ENCODE measurements at places on chromosomes 2 and 18.

DNA sequence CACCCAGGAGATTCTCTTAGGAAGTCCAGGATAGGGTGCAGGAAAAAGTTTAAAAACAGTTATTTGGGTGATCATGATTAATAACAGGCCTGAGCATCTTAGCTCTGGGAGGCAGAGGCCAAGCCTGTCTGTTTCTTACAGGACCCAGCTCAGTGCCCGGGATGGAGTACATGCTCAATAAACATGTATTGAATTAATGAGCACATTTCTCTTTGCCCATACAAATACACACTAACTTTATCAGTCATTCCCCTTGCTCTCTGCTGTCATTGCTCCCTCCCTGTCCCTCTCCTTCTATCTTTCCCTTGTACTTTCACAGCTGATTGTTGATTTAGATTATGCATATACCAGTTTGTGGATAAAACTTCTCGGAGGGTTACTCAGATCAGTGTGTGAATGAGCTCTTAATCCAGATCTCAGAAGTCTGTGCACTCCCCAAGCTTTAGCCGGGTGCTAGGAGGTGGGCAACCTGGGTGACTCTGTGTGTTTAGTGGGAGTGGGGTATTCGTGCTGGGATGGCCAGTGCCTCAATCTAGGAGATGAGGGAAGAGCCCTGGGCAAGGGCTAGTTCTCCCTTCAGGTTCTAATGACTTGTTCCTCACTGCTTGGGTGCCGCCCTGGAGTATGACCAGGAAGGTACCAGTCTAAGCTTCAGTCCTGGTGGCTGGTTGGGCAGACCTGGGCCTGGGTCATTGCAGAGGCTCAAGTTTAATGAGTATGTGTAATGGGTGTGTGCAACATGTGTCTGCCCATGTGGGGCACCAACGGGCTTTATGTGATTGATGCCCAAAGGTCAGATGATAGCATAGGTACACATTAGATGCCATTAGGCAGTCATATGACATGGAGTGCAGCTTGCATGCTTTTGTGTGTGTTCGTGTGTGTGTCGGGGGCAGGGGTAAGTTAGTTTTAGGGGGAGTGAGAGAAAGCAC is 10.6 kb downstream of the EMX1 start:
- DNase-seq = no peak

GRCh38 chr2:197498937-197499593 is 575 bp downstream of the HSPD1 start:
- peak; percentile 32 for DNase-seq

DNA sequence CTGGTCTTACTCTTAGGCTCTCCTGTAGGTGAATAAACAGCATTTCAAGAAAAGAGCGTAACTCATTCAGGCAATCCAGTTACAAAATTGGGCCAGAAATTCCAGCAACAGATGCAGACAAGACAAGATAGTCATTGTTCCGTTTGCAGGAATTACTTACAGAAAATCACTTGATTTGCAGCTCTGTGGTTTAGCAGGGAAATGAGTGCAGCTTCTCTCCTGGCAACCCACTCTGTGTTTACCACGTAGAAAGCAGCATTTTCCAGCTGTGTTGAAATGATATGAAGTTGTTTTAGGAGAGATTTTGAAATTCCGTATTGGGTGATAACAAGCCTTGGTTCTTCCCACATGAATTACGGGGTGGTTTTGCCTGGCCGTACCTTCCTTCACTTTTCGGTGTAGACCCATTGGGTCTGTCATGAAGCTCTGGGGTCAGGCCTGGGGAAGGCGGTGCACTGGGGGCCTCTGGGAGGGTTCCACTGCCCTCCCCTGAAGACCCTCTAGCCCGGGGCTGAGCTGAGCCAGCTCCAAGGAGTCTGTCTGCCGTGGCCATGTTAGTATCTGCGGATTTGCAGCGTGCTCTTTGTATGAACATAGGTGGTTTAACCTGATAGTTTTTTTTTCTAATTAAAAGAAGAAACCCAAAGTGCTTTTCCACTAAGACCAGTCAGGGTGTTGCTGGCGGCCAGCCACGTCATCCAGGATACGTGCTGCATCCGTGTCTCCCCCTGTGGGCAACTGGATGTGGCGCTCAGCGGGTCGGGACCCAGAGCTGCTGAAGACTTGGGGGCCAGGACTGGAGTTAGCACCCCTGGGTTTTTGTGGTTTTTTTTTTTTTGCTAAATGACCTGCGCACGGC is 58.9 kb upstream of the KCNG2 start:
- DNase-seq = no peak

- no peak for DNase-seq
Observed at GRCh38 chr18:58536534-58537271, 92.2 kb downstream of the ALPK2 start.

DNA sequence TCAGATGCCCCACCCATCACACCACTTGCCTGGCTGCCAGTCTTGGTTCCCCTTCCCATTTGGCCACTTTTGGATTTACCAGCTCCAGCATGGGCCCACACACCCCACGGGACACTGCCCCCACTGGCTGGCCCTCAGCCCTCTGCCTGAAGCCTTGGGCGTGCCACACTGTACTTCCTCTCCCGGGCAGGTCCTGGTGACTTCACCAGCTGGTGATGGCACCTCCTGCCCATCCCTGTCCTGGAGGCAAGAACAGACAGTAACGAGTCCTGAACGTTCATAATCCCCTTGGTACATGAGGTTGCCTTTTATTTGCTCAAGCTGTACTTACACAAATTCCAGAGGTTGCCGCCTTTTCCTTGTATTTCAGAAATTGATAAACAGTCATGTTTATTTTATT is 81.1 kb downstream of the TMEM17 start:
- no peak for DNase-seq

GRCh38 chr2:231343006-231343710 is 52.4 kb upstream of the B3GNT7 start:
- DNase-seq = no peak

DNA sequence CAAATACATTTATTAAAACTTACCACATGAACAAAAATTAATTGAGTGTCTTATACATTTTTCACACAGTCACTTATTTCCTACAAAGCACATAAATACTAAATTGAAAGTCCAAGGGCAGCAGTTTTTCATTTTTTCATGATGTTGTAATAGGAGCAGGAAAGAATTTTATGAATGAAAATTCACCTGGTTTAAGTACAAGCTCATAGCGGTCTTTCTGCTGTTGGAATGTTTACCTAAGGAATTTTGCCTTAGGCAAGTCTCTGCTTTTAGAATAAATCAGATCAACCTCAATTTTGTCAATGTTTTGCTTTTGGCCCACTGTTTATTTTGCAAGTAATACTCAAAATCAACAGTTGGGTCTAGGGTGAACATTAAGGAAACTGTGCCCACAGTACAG is 40.0 kb downstream of the ETAA1 start:
- DNase-seq = no peak

DNA sequence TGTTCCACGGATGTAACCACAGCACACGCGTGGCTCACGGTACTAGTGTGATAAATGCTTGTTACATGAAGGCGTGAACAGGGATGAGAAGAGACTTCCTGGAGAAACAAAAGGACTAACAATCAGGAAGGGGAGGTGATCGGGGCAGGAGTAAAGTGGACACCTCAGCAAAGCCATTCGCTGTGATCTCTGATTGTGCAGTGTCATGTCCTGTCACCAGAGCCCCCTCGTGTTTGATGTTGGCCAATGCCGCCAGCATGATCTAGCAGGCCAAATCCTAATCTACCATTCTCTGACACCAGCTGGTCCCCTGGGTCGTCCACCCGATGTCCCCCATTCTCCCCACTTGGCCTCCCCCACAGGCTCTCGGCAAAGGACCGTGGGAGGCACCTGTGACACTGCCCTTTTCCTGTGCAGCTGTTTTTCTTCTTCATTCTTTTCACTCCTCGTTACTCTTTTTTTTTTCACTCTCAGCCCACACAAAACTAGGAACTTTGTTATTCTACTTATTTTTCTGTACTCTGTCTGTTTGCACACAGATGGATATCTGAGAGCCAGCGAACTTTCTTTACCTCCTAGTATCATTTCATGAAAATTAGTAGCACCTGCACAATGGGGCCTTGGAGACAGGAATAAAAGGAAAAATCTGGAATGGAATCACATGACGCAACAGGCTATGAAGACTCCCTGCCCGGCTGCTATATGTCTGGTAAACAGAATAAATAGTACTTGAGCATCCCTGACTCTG is 146.8 kb downstream of the TGIF1 start:
- DNase-seq = peak; percentile 27

DNA sequence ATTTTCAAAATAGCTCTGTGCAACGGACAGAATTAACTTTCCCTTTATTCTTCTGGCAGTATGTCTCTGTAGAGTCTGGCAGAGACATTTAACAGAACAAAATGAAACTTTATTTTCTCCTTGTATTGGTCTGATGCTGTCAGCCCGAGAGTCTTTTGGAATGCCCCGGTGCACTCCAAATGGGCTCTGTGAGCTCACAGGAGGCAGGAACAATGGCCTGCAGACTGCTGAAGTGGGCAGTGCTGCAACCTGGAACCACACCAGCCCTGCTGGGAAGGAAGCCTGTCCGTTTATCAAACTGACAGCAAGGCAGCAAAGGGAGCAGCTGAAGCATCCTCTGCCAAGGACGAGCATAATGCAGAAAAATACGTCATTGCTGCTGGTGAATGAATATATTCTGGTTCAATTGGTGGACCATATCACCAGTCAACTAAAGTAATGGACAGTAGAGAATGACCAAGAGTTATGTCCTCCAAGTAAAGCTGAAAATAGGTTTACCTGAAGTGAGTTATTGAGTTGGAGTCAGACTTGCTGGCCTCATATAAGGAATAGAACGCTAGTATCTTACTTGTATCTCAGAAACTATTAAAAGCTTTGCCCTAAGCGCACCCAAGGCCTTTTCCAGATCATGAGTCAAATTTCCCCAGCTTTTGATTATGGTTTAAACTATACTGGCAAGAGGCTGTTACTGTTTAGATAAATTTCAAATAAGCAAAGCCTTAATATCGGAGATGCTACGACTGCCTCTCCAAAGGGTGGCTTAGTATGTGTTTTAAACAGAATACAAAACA is 207.6 kb upstream of the TANK start:
- no peak for DNase-seq

DNA sequence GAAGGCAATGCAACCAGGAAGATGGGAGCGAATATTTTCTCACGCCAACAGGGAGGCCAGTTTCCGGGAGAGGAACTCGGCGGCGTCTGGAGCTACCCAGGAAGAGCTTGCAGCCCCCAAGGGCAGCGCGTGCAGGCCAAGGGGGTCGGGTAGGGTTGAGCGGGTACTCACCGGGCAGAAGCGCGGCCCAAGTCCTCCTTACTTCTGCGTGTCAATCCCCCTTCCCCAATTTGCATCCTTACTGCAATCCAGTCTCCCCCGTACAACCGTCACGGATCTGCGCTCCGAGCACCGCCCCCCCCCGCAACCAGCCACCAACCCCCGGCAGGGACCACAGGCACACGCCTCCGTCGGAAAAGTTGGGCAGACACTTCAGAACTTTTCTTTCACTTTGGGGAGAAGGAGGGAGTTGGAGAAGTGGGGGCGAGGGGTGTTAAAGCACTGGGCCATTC is 1.3 kb downstream of the ATP8B1 start:
- no peak for DNase-seq

GRCh38 chr2:131657895-131658768 is 130.4 kb downstream of the CCDC74A start:
- no peak for DNase-seq

DNA sequence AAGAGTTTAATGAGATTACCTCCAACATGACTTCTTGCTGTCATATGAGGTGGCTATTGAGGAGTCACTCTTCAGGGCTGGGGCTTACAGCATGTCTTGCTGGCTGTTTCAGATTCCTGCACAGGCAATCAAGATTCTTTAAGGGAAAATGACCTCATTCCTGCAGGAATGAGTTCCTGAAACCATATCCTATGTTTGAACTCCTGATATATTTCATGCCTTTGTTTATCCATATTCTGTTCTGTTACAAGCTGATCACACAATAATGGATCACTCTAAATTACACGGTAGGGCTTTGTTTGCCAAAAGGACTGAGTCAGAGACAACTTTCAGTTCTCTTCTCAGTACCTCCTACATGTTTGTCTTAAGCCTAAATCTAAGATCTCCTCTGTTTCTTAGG is 879.8 kb upstream of the PIK3C3 start:
- DNase-seq = no peak

DNA sequence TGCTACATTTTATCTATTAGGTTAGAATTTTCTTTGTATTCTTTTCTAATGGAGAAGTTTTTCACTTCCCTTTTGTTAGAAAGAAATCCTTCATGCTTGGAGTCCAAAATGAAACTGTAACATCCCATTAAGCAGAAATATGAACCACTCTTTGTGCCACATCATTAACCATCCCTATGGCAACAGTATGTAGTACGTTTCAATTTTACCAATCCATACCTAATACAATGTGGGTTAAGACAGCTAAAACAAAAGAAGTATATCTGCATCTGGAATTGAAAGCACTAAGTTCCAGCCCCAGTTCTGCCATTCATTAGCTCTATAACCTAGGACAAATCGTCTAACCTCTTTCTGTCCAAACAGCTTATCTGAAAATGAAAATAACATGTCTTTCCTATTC is 409.2 kb upstream of the SPHKAP start:
- DNase-seq = no peak

GRCh38 chr2:230075988-230076631 is 7.4 kb upstream of the SLC16A14 start:
- DNase-seq = no peak

DNA sequence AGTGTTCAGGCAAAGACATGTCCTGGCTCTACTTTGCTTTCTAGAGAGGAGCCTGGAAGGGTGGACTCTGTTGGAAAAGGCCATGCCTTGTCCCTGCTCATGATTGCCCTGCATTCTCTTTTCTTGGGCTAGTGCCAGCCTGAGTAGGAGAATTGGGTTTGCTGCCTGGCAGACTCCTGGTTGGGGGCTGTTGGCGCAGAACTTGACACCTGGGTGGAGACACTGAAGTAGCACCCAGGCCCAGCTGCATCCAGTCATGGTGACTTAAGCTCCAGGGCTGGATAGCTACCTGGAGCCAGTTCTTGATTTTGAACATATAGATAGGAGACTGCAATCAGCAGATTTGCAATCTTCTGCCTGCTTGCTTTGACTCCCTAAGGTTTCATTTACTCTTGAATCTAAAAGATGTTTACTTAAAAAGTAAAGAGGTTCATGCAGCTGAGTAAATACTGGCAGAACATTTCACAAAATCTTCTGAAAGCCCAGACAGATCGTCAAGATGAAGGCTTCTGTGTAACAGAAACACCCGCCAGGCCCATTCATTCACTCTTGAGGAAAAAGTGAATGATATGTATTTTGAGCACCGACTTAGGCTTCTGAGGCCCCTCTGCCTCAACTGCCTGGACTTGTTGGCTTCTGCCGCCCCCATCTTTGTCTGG is 38.0 kb upstream of the YWHAQ start:
- DNase-seq = no peak

DNA sequence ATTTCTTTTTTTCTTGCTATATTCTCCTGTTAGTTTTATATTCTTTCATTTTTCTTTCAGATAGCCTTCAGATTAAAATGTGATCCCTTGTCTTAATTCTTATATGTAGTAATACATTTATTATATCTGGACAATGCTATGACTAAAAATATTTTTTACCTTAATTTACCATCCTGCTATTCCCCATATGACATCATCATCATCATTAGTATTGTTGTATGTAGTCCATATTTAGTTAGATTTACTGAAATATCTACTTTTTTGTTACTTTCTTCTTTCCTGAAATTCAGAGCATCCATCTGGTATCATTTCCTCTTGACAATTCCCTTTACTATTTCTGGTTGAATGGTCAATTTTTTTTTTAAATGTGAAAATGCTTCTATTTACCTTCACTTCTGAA is 951.6 kb upstream of the POU3F3 start:
- no peak for DNase-seq

- DNase-seq = no peak
Observed at GRCh38 chr2:85554980-85555612, 6.2 kb downstream of the GGCX start.
